ENCODE measurements at places on chromosomes 16 and 17. TPM values are rescaled to one million over a fixed set of nuclear protein-coding genes. Genes with fewer than 3 reads are reported as not detected.

The ATP2A1 gene
- 0.43 TPM for total RNA-seq

The SLC5A11 gene
- total RNA-seq = not detected

The FBXW10B gene
- 1.0 TPM for total RNA-seq

The WNT9B gene
- not detected for total RNA-seq

The TBC1D3C gene
- not detected for total RNA-seq

The CARD14 gene
- total RNA-seq = 10.9 TPM

The SLC38A8 gene
- total RNA-seq = 0.34 TPM

The TBC1D3I gene
- 0.07 TPM for total RNA-seq

The CSF3 gene
- not detected for total RNA-seq

The GNGT2 gene
- total RNA-seq = not detected

The KCNH4 gene
- not detected for total RNA-seq

The MT1E gene
- 274 TPM for total RNA-seq

The HOXB9 gene
- not detected for total RNA-seq

The SLFN11 gene
- total RNA-seq = 6.5 TPM

The TNK1 gene
- total RNA-seq = 5.8 TPM

The C16orf74 gene
- total RNA-seq = 51.1 TPM

The CSH1 gene
- total RNA-seq = not detected

The PRSS8 gene
- 31.1 TPM for total RNA-seq

The EPOP gene
- 2.6 TPM for total RNA-seq

The TMEM238L gene
- not detected for total RNA-seq

The CRYBA1 gene
- not detected for total RNA-seq

The CAMKK1 gene
- total RNA-seq = 1.4 TPM

The ABAT gene
- 3.8 TPM for total RNA-seq

The KRT25 gene
- not detected for total RNA-seq

The TMC7 gene
- total RNA-seq = 4.1 TPM

The TNS4 gene
- 91.8 TPM for total RNA-seq

The TTYH2 gene
- 3.8 TPM for total RNA-seq

The P2RX1 gene
- total RNA-seq = not detected

The CIBAR2 gene
- not detected for total RNA-seq

The FA2H gene
- 2.4 TPM for total RNA-seq

The DYNLRB2 gene
- total RNA-seq = not detected

The HBA2 gene
- not detected for total RNA-seq

The G6PC1 gene
- not detected for total RNA-seq

The OSBPL7 gene
- total RNA-seq = 0.68 TPM

The ASPHD1 gene
- 1.6 TPM for total RNA-seq

The LRRC45 gene
- total RNA-seq = 2.7 TPM

The DRC3 gene
- total RNA-seq = 0.14 TPM

The CCL7 gene
- not detected for total RNA-seq

The KRT32 gene
- total RNA-seq = not detected

The SEZ6L2 gene
- 4.8 TPM for total RNA-seq

The GPR179 gene
- 0.14 TPM for total RNA-seq

The SOX15 gene
- total RNA-seq = 38.7 TPM

The TSNAXIP1 gene
- total RNA-seq = not detected

The PDILT gene
- not detected for total RNA-seq

The ST6GALNAC2 gene
- total RNA-seq = 114 TPM

The SLC16A11 gene
- total RNA-seq = 0.07 TPM

The PRSS27 gene
- total RNA-seq = 1.9 TPM

The SLC5A10 gene
- 0.07 TPM for total RNA-seq

The HDAC5 gene
- total RNA-seq = 18.5 TPM

The CCDC154 gene
- total RNA-seq = 0.57 TPM

The TSPOAP1 gene
- 0.93 TPM for total RNA-seq

The TEFM gene
- 6.5 TPM for total RNA-seq

The CDR2L gene
- total RNA-seq = 6.2 TPM

The ZNF263 gene
- total RNA-seq = 64.9 TPM

The KRTAP16-1 gene
- not detected for total RNA-seq

The MED9 gene
- 7.9 TPM for total RNA-seq

The CCDC200 gene
- not detected for total RNA-seq

The RNU2-1 gene
- not detected for total RNA-seq

The KRT40 gene
- total RNA-seq = not detected

Data from nasal cavity respiratory epithelium epithelial cell of viscerocranial mucosa (primary cell).